ENCODE measurements at places on chromosomes 6 and 20. TPM values are rescaled to one million over a fixed set of nuclear protein-coding genes. Genes with fewer than 3 reads are reported as not detected.

DNA sequence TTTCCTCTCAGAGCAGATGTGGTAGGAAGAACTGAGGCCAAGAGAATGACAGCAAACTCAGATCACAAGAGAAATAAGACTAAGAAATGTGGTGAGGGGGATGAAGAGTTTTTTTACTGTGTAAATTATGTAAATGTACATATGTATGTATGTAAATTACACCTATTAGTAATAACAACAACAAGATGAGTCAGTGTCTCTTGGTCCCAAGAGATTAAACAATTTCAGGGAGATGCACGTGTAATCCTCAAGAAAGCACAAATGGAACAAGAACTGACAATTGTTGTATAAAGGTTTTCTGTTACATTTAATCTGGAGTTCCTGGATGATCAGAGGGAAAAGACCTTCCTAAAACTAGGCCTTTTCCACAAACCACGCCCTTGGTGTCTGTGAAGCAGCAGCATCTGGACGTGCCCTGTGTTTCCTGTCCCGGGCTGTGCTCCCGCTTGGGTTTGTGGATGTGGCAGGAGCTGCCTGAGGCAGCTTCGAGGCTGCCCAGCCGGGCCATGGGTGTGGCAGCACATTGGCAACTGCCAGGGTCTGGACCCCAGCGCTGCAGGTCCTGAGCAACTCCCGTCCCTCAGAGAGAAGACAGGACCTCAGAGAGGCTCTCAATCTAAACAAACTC lies 994 bp downstream of the CLDN20 start:
- DNase-seq: no peak

Gene POU5F1
- 4.5 TPM for total RNA-seq

Gene PDE10A
- total RNA-seq: 2.7 TPM

DNA sequence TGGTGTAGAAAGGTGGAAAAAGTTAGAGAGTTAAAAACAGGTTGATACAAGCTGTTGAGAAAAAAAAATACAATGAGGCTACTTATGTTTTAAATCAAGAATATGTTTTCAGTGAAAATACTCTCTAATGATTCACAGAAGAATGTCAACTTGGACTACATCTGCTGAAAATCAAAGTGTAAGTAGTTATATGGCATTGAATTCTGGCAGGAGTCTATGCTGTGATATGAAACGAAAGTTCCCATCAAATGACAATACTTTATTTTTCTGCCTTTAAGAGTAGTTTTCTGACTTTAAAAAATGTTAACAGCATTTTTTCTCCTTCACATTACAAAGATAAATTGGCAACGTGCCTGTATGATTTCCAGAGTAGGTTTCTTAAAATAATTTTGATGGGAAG lies 158.3 kb downstream of the EYA4 start:
- no peak for DNase-seq

Gene RBM24
- total RNA-seq: 1.8 TPM

DNA sequence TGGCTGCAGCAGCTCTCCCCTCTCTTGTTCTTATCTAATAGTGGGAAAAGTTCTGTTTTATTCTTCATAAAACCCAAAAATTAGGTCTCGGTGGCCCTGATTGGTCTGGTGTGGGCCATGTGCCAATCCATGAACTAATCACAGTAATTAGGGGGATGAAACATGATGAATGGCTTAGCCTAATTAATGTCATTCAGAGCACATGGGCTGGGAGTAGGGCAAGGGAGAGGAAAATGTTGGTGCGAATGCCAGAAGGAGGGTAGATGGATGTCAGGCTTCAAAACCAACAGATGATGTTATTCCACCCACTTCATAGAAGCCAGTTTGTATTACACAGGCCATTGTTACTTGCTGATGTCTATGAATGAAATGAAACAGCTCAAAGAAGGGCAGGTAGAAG lies 46.5 kb downstream of the PLEKHG1 start:
- DNase-seq: no peak

GRCh38 chr20:19244291-19244690 lies 31.8 kb downstream of the SLC24A3 start:
- no peak for DNase-seq

GRCh38 chr6:161171207-161171606 lies 102.7 kb downstream of the AGPAT4 start:
- no peak for DNase-seq

GRCh38 chr20:29744071-29744470 lies 1513.4 kb upstream of the DEFB115 start:
- no peak for DNase-seq

Gene SNAI1
- total RNA-seq: 4.3 TPM

Gene CST5
- not detected for total RNA-seq

Gene PHF10
- total RNA-seq: 50.1 TPM

- DNase-seq: no peak
Observed at GRCh38 chr20:6765469-6766058, 1.9 kb upstream of the BMP2 start.

- no peak for DNase-seq
Observed at GRCh38 chr6:161481786-161482516, 208.1 kb upstream of the AGPAT4 start.

Gene RAMACL
- 2.5 TPM for total RNA-seq

- DNase-seq: no peak
Observed at GRCh38 chr6:105815661-105816555, 270.2 kb upstream of the PRDM1 start.

Gene ECT2L
- total RNA-seq: 0.15 TPM

Gene HUS1B
- total RNA-seq: 5.4 TPM

DNA sequence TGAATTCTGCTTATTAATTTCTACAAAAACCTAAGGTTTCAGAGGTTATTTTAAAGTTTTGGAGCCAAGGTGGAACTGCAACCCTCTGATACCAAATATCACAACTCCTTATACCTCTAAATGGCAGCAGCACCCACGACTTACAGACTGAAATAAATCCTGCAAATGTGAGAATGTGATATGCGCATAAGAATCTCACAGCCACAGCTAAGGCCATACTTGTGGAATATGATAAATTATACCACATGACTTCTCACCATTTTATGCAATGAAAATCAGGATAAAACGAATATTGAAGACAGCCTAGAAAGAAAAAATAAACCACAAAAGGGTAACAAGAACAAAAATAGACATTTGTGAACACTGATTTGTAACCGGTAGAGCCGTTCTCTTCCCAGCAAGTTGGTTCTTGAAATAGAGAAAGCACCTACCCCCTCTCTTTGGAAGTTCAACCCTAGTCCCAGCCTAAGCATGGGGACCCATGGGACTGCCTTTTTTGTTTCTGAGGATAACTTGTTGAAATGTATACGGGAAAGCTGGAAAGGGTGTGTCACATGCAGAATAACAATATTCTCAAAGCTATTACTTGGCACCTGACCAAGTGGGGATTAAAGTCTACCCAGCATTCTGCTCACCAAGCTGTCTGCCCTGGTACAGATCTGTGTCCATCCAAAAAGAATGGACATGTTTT lies 47.1 kb upstream of the MCM9 start:
- DNase-seq: no peak

Gene CDH26
- 1.6 TPM for total RNA-seq

- DNase-seq: no peak
Observed at GRCh38 chr20:57020364-57020763, 246.1 kb downstream of the BMP7 start.

Gene SAMD5
- total RNA-seq: 8.8 TPM

GRCh38 chr6:14542670-14543366 lies 425.2 kb downstream of the CD83 start:
- no peak for DNase-seq

- no peak for DNase-seq
Observed at GRCh38 chr6:170073846-170074245, 217.0 kb downstream of the DLL1 start.

- no peak for DNase-seq
Observed at GRCh38 chr6:45174045-45174444, 154.1 kb upstream of the RUNX2 start.

DNA sequence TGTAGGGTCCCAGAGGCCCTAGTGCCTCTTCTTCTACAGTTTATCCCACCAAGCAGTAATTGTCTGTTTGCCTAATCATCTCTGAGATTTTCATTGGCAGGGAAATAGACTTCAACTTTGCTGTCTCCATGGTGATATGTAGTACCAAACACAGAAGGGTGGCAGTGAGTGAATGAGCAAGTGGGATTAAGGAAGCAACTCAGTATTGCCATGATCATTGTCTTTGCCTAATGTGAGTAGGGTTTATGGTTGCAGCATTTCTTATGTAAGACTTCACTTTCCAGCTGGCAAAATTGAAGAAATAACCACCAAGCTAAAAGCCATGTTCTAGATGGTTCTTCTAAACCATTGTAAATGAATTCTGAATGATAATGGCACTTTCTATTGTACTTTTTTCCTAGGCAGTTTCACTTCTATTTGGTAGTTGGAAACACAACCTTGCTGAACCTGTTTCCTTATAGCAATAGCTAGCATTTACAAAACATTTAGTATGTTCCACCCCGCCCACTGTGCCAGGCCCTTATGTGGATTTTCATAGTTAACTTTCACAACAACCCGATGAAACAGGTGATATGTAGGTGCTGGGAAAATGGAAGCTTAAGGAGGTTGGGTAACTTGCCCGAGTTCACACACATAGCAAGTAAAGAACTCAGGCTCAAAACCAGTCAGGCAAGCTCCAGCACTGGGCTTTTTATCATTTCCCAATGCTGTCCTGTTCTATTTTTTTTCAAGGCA lies 32.0 kb downstream of the ZC2HC1B start:
- DNase-seq: no peak

- no peak for DNase-seq
Observed at GRCh38 chr6:97440590-97441176, 157.7 kb upstream of the MMS22L start.

DNA sequence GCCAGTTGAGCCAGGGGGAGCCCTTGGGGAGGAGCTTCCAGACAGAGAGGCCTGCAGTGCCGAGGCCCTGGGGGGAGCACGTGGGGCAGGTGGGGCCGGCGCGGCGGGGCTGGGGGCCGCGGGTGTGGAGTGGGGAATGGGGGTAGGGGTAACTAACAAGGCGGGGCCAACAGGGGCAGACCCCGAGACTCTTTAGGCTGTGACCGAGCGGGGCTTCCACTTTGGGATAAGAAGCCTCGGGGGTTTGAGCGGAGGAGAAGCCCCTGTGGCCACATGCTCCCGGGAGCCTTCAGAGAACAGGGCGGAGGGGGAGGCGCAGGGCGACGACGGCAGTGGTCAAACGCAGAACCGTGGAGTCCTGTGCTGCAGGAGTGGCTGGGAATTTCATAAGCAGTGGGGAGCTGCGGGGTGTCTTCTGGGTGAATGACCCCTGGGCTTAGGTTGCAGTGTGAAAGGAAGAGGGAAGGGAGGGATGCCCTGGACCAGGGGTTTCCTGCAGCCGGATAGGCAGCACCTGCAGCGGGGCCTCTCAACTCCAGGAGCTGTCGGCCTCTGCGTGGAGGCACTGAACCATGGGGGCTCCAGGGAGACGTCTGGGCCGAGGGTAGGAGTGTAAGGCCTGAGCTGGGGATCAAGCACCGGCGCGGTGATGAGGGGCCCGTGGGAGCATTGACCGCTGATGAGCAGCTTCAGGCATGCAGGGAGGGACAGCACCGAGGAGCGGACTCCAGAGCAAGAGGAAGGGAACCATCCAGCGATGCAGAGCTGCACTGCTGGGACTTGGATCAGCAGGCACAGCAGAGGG lies 121.0 kb downstream of the SYNDIG1 start:
- no peak for DNase-seq

Gene NINL
- 6.9 TPM for total RNA-seq

- no peak for DNase-seq
Observed at GRCh38 chr6:16841241-16841640, 80.0 kb upstream of the ATXN1 start.

Gene METTL24
- 6.6 TPM for total RNA-seq

Gene SOBP
- 8.2 TPM for total RNA-seq

DNA sequence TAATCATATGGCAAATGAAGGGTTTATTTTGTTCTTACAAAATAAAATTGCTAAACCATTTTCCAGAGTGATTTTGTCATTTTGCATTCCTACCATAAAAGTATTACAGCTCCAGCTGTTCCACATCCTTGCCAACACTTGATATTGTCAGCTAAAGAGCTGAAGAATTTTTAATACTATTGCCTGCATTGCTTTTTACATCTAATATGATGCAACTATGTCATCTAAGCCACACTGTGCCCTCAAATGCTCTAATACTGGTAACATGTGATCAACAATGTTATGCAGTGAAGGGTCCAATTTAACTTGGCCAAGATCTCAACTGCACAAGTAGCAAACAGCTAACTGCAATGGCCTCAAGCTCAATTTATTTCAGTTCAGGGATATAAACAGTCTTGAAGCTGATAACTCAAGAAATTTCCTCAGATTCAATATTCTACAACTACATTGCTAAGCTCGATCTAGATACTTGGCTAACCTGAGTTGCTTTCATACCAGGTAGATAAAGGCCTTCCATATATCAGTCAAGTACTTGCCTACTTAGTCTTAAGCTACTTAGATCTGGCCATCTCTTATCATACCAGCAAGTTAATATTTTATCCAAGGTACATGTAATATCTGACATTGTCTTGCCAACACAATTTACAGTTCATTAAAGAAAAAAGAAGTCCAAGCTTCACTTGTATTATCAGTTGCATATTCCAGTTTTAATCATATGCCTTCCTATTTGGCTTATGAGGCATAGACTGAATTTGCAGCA lies 17.0 kb downstream of the AKIRIN2 start:
- no peak for DNase-seq

DNA sequence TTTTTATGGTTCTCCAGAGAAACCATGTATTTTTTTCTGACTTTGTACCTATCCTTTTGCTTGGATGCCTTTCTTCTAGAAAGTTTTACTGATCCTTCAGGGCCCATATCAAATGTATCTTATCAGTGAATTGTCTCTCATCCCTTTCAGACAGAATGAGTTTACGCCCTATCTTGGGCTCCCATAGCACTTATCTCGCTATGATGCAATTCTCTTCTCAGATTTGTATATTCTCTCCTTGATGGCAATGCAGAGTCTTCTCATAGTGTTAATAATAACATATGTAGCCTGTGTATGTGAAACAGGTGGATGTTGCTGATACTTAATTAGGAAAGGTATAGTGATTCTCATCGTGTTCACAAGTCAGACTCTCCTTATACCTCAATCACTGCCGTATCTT lies 336.2 kb downstream of the UTRN start:
- DNase-seq: no peak

Gene TBC1D22B
- total RNA-seq: 5.8 TPM

Gene RBPJL
- total RNA-seq: not detected

DNA sequence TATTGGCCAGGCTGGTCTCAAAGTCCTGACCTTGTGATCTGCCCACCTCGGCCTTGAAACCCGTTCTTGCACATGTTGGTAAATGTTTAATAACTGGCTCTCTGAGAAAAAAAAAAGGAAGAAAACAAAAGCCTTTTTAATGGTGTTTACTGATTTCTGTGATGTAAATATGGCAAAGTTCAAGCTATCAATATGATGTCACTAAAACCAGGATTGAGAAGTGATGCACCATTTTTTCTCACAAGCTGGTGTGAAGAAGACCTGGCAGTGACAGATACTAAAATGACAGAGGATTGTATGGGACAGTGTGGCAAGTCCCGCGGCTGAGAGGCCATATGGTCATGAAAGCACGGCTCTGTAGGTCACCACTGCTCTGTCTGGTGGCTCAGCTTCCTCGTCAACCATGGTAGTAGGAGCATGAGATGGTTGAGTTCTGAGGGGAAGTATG lies 196.3 kb upstream of the SUPT3H start:
- DNase-seq: no peak

- no peak for DNase-seq
Observed at GRCh38 chr6:127539272-127539671, 20.1 kb upstream of the MTCL3 start.

Gene PKIB
- 33.5 TPM for total RNA-seq

GRCh38 chr6:21522797-21523456 lies 70.6 kb upstream of the SOX4 start:
- DNase-seq: no peak

Gene OTOR
- total RNA-seq: not detected

Gene TMC2
- 0.96 TPM for total RNA-seq

GRCh38 chr20:49916146-49917002 lies 1.0 kb upstream of the SPATA2 start:
- DNase-seq: no peak

Gene HTR1E
- total RNA-seq: not detected

Gene GSTA1
- total RNA-seq: 0.88 TPM

Gene SOX4
- 48.8 TPM for total RNA-seq
